ENCODE measurements at places on chromosomes 1 and 21.
A peak's percentile ranks its signal among the peaks of the same experiment; 100 is the strongest.

- DNase-seq = no peak
These were observed 204.3 kb upstream of the RAB4A start for GRCh38 chr1:229066591-229066990.

GRCh38 chr1:18109058-18109755 is 1.6 kb downstream of the IGSF21 start:
- no peak for DNase-seq

DNA sequence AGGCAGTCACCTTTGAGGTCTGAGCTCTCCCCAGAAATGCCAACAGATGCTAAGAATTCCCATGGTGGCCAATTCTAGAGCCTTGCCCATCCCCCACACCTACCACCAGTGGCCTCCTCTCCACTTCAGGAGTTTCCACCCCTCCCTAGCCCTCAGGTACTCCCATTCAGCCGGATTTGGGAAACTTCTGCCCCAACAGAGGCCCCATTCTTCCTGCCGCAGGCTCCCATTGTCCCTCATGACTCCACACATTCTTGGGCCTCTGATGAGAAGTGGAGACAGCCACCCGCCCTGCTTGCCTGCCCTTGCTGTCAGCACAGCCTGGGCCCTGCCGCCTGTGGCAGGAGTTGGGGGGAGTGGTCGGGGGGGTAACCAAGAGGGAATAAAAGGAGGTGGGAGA is 4.6 kb downstream of the BLACAT1 start:
- DNase-seq = peak; percentile 61

DNA sequence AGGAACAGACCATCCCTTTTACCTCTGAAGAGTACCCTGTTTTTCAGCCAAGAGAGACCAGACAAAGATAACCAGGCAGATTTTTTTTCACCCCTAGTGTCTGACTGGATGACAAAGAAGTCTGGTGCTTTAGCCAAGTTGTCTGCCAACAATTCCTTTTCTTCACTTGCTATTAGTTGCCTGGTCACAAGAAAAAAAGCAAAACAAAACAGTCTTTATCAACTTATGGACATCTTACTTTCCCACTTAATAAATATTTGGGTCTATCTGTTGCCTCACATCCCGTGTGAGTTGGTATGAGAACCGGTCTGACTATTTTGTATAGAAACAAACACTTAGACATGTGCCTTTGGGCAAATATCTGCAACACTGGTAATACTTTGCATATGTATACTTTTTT is 662.9 kb downstream of the PLPP3 start:
- DNase-seq = no peak

- DNase-seq = peak; percentile 94
These were observed 12.6 kb downstream of the PYCR2 start for GRCh38 chr1:225911191-225912130.

DNA sequence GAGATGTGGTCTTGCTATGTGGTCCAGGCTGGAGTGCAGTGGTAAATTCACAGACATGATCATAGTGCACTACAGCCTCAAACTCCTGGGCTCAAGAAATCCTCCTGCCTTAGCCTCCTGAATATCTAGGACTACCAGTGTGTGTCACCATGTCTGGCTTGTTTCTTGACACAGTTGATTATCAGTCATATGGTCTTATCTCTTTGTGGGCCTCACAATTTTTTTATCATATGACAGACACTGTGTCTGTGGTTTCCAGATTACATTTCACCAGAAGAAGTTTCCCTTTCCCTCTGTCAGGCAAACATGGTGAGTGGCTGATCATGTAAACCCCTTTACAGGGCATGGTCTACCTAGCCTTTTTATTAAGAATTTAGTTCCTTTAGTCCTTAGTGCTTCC is 96.1 kb downstream of the HFM1 start:
- DNase-seq = no peak

DNA sequence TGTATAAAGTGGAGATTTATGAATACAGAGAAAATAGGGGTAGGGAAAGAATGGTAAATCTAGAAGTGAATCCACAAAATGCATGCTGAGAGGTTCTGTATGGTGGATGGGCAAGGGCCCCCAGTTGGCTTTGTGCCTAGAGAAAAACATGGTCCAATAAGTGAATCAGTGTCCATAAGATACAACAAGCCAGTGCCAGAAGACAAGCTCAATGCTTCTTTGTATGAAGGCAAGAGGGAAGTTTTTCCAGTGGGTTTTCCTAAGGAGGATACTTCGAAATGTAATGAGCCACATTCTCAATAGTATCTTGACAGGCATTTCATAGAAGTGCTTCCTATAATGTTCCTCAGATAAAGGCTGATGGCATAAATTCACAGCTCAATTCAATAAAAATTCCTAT is 169.4 kb upstream of the HMCN1 start:
- DNase-seq = no peak

DNA sequence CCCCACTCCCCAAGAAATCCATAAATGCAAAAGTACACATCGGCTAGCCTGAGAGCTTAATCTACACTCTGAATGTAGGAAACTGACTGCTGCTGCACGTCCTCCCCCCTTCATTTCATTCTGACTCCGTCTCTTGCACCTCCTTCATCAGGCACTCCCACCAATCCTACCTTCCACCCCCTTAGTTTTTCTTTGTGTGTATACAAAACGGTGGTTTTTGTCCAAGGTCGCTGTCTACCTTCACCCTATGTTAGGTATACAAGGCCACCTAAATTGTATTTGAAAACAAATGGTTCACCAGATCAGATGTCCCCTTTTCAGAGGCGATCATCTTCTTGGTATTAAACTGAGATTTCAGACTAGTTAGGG is 1.9 kb downstream of the WDR26 start:
- no peak for DNase-seq
